Foreskin keratinocyte (primary cell): ENCODE measurements at places on chromosomes 11 and 22. TPM values are rescaled to one million over a fixed set of nuclear protein-coding genes. Genes with fewer than 3 reads are reported as not detected.

DNA sequence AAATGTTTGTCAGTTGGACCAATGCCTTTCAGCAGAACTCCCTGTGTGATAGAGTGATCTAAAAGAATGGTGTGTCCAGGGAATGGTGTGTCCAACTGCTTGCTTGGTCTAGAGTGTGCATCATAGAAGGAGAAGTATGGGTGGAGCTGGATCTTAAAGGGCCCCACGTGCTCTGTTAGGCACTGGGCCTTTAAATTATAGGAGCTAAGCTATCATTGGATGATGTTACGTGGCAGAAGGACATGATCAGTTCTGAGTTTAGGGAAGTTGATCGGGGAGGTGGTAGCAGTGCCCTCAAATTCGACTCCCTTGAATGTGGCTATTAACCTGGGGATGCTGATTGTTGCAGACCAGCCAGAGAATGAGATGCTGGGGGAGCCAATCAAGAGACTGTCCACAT lies 16.4 kb downstream of the STX3 start:
- DNase-seq = no peak

- no peak for DNase-seq
Measured at GRCh38 chr11:65329478-65329877, 4.2 kb upstream of the DPF2 start.

GRCh38 chr11:44280257-44280656 lies 29.7 kb downstream of the ALX4 start:
- DNase-seq = no peak

DNA sequence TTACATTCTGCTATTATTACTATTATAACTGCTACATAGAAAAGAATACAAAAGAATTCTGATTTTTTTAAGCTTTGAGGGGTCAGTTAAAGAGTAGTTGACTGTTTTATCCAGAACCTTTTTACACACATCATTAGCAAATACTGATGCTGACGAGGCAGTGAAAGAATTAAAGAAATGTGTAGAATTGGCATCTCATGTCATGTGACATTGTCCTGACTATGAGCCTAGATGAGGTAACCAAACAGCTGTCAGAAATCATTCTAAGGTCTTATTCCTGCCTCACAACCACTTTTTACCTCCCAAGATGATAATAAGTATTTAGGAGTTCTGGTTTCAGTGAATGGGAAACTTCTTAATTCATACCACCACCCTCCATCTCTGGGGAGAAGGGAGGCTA lies 121.0 kb downstream of the SLC1A2 start:
- DNase-seq = no peak

- no peak for DNase-seq
Measured at GRCh38 chr11:3109434-3109833, 52.2 kb upstream of the CARS1 start.

Gene ZNF215
- polyA plus RNA-seq = 2.1 and 2.2 TPM in 2 replicates

Gene OTOG
- polyA plus RNA-seq = not detected in 2 replicates

Gene HPS4
- 13.1 and 14.7 TPM in 2 replicates for polyA plus RNA-seq
